ENCODE measurements at places on chromosomes 11 and 22. TPM values are rescaled to one million over a fixed set of nuclear protein-coding genes. Genes with fewer than 3 reads are reported as not detected.

PPP2R1B gene
- total RNA-seq = 32.2 TPM

MACROD1 gene
- total RNA-seq = 42.9 TPM

DNA sequence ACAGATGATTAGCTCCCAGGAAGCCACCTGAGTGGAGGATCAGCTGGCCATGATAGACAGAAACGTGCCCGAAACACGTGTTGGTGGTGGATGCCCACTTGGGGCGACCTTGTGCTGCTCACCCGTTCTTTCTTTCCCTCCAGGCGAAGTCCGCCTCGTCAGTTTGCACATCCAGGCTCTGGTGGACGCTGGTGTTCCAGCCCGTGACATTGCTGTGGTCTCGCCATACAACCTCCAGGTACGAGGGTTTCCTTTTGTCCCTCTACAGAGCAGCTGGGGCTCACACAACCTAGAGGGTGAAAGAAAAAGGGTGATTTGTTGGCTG is 30.6 kb downstream of the IGHMBP2 start:
- DNase-seq = no peak

- no peak for DNase-seq
Measured at GRCh38 chr11:123859731-123860130, 25.7 kb downstream of the TMEM225 start.

- no peak for DNase-seq
Measured at GRCh38 chr11:31969359-31969702, 121.5 kb upstream of the RCN1 start.

DNA sequence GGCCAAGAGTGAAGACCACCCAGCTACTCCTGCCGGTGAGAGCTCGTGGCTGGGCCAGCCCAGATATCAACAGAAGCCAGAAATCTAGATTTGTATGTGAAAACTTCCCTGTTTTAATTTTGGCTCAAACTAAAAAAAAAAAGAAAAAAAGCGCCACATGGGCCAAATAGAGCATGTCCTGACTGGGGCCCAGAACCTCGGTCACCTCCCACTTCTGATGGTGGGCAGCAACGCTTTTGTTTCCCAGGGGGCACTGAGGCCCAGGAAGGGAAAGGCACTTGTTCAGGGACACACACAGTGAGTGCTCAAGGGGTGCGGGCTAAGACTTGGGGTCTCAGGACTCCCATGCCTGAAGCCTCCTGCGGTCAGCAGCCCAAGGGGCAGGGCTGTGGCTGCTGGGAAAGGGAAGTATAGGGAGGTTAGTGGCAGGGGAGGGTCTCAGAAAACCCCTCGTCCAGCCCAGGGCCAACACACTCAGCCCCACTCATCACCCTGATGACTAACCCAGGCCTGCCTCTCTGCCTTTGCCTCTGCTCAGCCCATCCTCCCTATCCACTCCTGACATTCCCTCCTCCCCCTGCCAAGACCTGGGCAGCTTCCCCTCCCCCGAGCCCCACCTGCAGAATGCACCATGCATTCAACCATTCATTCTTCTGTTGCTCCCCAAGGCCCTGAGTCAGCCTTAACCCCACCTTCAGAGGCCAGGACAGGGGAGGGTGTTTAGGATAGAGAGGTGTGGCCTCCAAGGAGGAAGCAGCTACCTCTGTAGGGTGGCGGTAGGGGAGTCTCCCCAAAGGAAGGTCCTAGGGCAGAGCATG is 30.0 kb upstream of the TCF20 start:
- peak; percentile 62 for DNase-seq

GDPD4 gene
- not detected for total RNA-seq

DKK3 gene
- 35.2 TPM for total RNA-seq

DNA sequence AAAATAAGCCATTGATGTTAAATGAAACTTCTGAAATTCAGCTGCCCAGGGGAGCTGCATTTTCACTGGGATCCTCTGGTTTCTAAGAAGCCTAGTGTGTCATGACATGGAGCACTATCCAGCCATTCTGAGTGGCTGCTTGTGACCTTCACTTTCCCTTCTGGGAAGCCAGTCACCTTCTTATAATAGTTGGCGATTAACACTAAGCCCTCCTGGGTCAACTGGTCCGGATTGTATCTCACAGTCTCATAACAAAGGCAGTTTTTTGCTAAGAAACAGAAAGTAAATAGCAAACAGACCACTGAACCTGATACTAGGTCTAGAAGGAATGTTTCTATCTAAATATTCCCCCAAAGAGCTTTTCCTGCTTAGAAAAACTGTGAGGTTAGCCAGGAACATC is 7.9 kb downstream of the CSRP3 start:
- DNase-seq = no peak

- no peak for DNase-seq
Measured at GRCh38 chr22:27203276-27203660, 545.9 kb downstream of the MIAT start.

TTC28 gene
- total RNA-seq = 84.2 TPM

GRCh38 chr11:45655347-45655756 is 10.1 kb downstream of the CHST1 start:
- DNase-seq = peak; percentile 65

GRK3 gene
- 3.0 TPM for total RNA-seq

GRCh38 chr22:50343541-50343935 is 411 bp downstream of the PPP6R2 start:
- DNase-seq = no peak

DNA sequence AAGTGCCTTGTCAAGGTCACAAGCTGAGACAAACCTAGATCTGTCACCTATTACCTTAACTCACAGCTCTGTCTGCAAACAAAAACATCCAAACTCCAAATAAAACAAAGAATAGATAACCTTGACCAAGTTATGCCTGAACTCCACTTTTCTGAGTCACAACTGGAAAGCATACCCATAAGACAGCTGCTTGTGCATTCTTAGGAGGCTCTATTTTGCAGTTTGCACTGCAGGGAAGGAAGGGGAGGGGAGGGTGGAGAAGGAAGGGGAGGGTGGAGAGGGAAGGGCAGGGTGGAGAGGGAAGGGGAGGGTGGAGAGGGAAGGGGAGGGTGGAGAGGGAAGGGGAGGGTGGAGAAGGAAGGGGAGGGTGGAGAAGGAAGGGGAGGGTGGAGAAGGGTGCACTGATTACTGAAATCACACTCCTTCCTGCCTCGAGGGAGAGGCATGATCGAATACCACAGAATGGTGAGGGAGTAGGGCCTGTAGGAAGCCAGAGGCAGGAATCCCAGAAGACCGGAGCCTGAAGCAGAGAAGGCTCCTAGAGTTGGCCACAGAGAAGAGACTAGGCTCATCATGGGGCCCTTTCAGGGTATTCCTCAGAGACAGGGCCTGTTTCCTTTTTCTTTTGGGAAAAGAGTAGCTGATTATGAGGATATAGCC is 5.7 kb upstream of the OR52K2 start:
- no peak for DNase-seq

GRCh38 chr11:69039501-69039900 is 9.2 kb upstream of the TPCN2 start:
- no peak for DNase-seq

NAT10 gene
- 40.6 TPM for total RNA-seq

DNA sequence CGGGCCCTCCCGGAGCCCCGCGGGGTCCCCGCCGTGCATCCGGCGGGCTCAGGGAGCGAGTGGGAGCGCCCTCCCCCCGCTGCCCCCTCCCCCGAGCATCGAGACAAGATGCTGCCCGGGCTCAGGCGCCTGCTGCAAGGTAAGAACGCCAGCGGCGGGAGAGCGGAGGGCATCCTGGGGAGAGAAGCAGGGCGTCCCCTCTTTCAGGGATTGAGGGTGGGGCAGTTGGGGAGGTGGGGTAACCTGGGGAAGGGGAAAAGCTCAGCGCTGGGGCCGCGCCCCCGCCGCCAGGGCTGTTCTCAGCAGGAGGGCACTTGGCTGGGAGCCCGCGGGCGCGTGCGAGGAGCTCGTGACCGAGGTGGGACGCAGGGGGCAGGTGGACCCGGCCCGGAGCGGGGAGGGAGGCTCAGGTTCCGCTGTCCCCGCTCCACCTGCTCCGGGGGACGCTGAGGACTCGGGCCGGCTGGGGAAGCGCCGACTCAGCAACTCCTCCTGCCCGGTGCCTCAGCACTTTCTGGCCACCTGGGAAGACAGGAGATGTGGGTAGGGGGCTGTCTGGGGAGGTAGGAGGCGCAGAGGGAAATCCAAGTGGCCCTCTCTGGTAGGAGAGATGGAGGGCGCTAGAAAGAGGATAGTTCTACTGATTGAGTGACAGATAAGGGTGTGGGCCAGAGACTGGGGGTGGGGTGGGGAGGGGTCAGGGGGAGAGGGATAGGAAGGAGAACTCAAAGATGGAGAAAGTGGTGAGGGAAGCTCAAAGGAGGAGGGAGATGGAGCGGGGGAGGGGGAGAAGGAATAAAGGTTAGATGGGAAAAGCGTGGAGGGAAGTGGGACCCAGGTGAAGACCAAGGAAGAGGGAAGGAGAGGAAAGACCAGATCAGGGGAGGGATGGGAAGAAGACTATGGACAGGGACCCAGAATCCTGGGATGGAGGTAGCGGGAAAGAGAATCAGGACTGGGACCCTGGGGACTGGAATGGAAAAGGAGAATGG is 726 bp downstream of the RTN4RL2 start:
- DNase-seq = no peak

THRSP gene
- not detected for total RNA-seq

- no peak for DNase-seq
Measured at GRCh38 chr22:47933226-47933625, 1170.8 kb downstream of the TBC1D22A start.

DNA sequence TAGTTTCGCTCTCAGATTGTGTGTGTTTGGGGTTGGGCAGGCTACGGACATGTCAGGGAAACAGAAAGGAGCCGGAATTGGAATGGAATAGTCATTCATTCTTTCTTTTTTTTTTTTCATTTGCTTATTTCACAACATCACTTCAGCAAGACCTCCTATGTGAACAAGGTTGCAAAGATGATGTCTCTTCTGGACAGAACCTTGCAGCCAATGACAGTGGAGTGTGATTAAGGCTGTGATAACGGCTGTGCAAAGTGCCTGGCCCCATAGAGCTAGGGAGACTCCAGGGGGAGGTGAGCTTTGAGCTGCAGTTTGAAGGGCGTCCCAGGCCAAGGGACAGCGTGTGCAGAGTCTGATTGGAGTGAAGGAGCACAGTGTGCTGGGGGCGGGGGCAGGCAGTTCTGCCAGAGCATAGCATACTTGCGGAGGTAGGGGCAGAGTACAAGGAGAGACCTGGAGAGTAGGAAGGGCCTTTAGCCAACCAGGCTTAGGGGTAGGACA is 3.4 kb downstream of the TIGD3 start:
- no peak for DNase-seq

- peak; percentile 67 for DNase-seq
Measured at GRCh38 chr22:32985899-32986765, 72.0 kb downstream of the SYN3 start.

SLC1A2 gene
- total RNA-seq = 0.79 TPM

DNA sequence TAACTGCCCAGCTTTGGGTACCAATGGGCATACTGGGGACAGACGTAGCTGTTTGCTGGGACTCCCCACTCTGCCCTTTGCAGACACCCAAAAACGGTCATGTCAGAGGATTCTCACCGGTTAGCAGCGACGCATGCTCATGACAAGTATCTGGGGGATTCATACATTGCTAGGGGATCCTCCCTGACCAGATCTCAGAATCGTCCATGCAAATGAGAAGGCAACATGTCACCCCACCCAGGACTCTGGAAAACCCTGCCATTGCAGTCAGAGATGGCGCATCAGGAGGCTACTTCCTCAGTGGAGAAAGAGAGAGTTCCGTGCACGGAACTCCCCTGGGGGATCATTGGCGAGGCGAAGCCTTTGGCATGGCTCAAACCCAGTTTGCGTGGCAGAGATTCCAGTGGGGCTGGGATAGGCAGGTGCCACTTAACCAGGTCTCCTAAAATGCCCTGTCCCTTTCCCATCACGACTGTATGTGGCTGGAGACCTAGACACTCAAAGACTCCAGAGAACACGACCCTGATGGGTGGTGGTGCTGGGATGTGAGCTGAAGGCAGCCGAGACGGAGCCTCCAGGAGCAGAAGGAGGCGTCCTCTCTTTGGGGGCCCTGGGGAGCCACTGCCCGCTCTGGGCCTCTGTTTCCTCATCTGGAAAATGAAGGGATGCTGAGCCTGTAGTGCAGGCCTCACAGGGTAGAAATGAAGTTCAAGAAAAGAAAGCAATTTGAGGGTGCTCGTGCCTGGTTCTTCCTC is 4.9 kb downstream of the RGL4 start:
- DNase-seq = no peak

- no peak for DNase-seq
Measured at GRCh38 chr11:120203626-120204025, 7.2 kb upstream of the OAF start.

- DNase-seq = no peak
Measured at GRCh38 chr11:39459606-39460005, 1999.8 kb downstream of the LRRC4C start.

TMEM191C gene
- total RNA-seq = 5.6 TPM

- DNase-seq = peak; percentile 78
Measured at GRCh38 chr11:10450462-10451425, 4.3 kb upstream of the AMPD3 start.

DNA sequence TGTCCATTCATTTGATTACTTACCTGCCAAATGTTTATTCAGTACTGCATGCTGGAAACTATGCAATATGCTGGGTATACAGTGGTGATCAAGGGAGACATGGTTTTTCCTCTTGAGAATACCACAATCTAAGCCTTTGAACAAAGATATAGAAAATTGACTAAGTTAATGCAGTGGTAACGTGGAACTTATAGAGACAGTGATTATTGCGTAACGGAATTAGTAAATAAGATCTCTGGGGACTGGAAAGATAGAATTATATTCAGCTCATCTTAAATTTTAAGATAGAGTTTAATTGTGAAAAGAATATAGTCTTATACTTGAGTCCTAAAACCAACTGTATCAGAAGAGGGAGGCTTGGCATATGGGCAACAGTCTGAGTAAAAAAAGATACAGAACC is 129.5 kb downstream of the UVRAG start:
- DNase-seq = no peak

DNA sequence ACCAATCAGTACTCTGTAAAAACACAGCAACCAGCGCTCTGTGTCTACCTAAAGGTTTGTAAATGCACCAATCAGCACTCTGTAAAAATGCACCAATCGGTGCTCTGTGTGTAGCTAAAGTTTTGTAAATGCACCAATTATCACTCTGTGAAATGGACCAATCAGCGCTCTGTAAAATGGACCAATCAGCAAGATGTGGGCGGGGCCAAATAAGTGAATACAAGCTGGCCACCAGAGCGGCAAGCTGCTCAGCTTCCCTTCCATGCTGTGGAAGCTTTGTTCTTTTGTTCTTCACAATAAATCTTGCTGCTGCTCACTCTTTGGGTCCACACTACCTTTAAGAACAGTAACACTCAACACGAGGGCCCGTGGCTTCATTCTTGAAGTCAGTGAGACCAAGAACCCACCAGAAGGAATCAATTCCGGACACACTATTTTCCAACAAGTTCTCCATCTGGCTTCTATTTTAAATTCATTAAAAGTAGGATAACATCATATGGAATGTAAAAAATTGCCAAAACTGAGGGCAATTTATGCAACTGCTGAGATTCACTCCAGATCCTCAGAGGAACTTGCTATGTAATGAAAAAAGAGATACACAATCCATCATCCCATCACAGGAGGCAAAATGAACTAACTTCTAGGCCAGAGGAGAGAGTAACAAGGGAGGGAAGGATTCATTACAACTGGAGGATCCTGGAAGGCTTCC is 3.1 kb upstream of the PANX1 start:
- no peak for DNase-seq

All from transverse colon (tissue), 4 donors.